Activated CD4-positive, alpha-beta T cell treated with anti-CD3 and anti-CD28 coated beads, Interleukin-2, amount 10 ng/mL, durations not matched to agents 7 days and 5 days (primary cell): ENCODE measurements at places on chromosomes 4 and X.

DNA sequence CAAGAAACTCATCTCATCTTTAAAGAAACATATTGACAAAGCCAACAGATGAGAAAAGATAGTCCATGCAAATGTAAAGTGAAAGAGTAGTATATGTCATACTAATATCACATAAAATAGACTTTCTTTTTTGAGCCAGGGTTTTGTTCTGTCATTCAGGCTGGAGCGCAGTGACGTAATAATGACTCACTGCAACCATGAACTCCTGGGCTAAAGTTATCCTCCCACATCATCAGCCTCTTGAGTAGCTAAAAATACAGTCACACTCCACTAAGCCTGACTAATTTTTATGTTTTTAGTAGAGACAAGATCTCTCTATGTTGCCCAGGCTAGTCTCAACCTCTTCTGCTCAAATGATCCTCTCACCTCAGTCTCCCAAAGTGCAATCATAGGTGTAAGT is 51.8 kb upstream of the TRAM1L1 start:
- DNase-seq, result no peak

DNA sequence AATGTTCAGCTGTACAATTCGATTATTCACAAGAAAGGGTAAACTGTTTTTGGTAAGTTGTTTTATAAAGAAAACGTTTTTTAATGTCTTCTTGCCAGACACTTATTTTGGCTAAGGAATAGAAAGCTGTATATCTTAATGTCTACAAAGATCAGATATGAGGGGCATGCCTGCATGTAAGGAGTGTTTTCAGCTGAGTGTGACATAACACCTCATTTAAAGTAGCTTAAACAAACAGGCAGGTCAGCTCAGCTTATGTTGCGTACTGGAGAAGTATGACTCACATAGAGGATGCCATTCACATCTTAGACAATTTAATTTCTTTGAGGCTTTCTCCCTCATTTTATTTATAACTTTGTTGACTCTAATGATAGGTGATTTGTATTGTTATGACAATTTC is 30.4 kb downstream of the LAMTOR3 start:
- no peak for DNase-seq

DNA sequence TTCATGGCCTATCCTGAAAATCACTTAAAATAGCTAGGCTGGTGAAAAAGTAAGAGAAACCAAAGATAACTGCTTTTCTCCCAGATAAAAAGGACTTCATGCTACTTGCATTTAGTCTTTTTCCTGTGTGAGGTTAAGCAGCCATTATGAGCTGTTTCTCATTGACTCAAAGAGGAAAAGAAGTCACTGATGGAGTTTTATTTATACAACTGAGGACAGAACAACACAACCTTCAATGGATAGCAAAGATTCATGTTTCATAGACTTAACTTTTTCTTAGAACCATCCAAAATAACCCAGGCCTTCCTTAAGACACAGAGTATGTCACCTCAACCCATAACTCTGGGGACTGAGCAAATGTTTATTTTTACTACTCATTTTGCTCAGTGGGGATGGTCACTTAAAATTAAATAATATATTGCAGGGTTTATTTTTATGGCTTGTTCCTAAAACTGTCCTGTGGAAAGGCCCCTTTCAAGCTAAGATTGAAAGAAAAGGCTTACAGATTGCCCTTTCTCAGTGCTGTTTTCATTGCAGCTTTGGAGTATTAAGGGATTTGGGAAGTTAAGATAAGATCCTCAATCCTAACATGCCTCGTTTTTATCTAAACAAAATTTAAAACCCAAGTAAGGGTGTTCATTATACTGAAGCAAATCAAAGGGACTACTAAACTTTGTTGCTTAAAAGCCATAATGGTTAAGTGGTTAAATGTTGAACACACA is 252.6 kb upstream of the MAD2L1 start:
- DNase-seq, result no peak

- DNase-seq, result no peak
These were observed 335.1 kb downstream of the SMARCA1 start for GRCh38 chrX:129188231-129188630.

GRCh38 chrX:30181353-30181752 is 34.0 kb upstream of the MAGEB2 start:
- no peak for DNase-seq

- no peak for DNase-seq
These were observed 127.1 kb upstream of the ENPEP start for GRCh38 chr4:110348711-110349383.

DNA sequence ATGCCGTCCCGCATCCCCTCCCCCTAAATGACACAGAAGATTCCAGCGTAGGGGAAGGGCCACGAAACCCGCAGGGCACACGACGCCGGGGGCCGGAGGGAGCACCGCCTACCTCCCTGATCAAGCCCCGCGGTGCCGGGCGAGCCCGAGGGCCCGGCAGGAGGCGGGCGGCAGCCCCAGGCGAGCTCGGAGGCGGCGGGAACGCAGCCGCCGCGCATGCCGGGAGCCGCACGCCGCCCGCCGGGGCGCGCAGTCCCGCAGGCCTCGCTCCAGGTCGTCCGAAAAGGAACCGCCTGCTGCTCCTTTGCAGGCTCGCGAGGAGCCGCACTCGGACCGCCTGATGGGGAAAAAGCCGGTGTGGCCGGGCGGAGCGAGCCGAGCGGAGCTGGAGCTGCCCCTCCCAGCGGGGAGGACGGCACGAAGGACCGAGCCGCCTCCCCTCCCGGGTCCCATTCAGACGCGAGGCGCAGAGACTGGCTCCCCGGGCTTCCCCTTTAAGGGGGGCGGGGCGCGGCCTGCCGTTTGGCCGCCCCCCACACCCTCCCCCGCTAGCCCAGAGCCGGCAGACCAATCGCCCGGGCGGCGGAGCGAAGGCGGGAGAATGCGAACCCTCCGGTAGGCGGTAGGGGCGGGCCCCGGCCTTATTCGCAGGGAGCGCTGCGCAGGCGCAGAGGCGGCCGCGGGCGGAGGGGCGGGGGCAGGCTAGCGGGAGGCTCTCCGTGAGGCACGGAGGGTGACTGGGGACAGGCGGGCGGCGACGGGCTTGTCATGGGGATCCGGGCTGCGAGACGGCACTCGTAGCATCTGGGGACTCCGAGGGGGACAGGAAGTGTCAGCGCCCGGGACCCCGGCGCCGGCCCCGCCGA is 561 bp upstream of the ING2 start:
- DNase-seq, result peak; percentile 99

DNA sequence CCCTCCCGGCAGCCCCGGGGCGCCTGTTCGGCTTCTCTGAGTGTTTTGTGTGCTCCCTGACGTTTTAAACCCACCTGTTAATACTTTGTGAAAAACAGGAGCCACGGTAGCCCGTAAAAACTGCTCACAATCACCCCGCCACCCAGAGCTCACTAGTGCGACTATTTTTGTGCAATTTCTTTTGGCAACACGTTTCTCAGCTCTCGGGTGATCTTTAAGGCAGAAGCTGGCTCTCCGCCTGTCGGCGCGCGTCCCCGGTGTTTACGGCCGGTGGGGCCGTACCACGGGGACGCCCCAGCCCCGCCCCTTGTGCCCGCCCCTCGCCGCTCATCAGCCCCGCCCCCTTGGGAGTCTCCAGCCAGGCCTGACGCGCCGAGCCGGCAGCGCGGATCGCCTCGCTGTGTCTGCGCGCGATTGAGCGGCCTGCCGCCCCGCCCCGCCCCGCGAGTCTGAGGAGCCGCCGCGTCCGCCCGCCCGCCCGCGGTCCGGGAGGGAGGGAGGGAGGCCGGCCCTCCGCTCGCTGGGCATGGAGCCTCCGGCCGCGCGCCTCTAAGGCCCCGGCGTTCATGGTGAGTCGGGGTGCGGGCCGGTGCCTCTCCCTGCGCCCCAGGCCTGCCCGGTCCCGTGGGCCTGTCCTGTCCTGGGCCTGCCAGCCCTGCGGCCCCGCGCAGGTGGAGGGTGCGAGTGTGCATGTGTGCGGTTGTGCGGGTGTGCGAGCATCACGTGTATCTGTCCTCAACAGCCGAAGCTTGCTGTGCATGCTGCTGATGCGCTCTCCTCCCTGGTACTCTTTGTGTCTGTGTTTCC is 56.2 kb upstream of the TADA2B start:
- peak; percentile 93 for DNase-seq

- DNase-seq, result no peak
These were observed 98.6 kb downstream of the RBM47 start for GRCh38 chr4:40530961-40531635.

DNA sequence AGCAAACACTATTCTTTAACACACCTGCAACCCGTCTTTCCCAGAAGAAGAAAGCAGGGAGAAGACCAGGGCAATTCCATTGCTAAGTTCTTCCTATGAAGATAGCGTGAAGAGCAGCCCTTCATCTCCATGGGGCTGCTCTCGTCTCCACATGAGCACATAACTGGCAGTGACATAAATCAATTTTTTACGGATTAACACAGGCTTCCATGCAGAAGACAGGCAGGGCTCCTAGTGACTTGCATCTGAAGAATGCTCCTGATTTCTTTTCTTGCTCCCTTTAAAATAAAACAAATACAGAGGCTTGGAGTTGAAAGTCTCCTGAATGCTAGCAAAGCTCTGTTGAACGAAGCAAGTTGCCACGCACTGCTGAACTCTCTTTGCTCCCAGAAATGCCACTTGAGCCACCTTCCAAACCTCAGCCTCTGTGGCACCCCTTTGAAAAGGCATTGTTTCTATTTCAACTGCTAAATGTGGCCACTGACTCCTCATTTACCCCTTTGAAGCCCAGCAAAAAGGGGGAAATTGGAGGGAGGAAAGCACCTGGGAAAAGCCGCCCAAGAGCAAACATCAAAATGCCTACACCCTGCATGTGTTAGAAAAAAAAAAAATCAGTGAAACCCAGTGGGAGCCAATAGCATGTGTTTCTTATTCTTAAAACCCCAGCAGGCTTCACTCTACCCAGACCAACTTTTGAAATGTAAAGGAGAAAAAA is 383.7 kb downstream of the IDS start:
- no peak for DNase-seq

- DNase-seq, result no peak
These were observed 617.4 kb downstream of the CENPC start for GRCh38 chr4:66927937-66928336.

GRCh38 chrX:39854772-39855747 is 242.7 kb downstream of the BCOR start:
- DNase-seq, result peak; percentile 82

DNA sequence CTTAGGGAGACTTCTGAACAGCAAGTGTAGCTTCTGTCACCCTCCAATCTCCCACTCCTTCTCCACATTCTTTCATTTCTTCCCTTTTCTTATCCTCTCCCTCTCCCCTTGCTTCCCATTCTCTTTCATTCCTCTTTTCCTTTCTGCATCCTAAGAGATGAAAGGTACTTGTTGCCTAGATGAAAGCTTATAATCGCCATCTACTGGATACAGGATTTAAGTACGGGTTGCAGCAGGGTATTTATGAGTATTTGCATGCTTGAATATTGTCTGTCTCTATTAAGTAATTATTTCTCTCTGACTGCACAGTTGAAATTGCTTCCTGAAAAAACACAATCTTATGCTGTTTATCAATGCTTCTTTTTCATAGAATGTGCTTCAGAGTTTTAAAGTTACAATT is 174.0 kb upstream of the TENT5D start:
- DNase-seq, result no peak

DNA sequence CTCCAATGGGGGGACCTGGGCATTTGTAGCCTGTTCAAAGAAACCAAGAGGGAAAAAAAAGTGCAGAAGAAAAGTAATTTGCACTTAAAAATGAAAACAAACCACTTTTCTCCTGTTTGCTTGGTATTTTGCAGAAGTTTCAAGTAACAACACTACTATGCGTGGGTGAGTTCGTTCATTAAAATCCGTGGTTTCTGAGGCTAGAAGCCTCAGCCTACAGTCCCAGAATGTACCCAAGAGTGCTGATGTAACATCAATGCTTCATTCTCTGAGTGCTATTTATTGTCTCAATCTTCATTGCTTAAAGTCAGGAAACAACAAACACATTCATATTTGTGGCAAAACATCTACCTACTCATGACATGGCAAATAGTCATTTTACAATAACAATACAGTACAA is 29.2 kb downstream of the LGI2 start:
- no peak for DNase-seq

DNA sequence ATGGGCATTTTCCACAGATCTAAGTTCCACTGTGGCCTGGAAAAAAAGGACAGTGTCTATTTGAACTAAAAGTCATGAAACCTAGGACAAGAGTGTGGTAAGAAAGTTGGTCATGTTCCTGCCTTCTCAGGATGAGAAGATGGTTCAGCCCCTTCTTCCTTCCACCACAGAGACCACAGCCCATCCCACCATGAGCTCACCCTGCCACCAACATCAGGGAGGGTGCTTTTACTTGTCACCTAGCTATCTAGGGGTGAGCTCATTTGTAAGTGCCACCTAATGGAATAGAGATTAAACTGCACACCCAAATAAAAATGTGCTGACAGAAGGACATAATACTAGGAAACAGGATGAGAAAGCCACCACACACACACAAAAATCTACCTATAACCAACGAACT is 235.9 kb downstream of the SPIN4 start:
- no peak for DNase-seq

DNA sequence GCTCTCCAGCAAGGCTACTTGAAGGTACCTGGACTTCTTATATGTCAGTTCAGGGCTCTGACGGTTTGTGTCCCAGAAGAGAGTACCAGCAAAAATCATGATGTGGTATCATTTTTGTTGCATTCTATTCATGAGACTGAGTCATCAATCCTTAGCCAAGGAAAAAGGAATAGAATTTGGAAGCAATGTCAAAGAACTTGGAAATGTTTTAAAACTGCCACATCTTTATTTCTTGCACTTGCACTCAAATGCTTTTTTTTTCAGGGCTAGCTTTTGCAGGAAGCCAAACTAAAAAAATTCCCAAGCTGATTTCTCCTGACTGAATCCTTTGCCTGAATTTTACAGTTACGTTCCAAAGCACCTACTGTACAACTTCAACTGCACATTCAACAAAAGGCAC is 112.4 kb downstream of the NPFFR2 start:
- DNase-seq, result no peak

- DNase-seq, result no peak
These were observed 45.8 kb downstream of the TEX13B start for GRCh38 chrX:107936434-107936730.
